Hepatic stellate cell (primary cell): ENCODE measurements at places on chromosomes 1 and 21.

DNA sequence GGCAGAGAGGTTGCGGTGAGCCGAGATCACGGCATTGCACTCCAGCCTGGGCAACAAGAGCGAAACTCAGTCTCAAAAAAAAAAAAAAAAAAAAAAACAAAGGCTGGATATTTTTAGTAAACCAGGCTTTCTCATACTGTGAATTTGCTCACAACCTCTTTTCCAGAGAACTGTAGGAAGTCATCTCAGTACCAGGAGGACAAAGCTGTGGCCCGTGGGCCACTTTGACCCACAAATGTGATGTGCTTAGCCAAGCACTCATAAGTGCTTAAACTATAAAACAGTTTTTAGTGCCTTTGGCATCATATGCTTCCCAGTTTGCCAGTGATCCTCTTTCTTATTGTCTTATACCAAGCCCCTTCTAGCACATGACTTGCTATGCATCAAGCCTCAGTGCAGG is 46.5 kb downstream of the RNF11 start:
- no peak for DNase-seq

- no peak for DNase-seq
These were observed 25.0 kb upstream of the SUMO3 start for GRCh38 chr21:44842721-44843445.

- no peak for DNase-seq
These were observed 371.7 kb upstream of the ADGRL2 start for GRCh38 chr1:81428998-81429397.

DNA sequence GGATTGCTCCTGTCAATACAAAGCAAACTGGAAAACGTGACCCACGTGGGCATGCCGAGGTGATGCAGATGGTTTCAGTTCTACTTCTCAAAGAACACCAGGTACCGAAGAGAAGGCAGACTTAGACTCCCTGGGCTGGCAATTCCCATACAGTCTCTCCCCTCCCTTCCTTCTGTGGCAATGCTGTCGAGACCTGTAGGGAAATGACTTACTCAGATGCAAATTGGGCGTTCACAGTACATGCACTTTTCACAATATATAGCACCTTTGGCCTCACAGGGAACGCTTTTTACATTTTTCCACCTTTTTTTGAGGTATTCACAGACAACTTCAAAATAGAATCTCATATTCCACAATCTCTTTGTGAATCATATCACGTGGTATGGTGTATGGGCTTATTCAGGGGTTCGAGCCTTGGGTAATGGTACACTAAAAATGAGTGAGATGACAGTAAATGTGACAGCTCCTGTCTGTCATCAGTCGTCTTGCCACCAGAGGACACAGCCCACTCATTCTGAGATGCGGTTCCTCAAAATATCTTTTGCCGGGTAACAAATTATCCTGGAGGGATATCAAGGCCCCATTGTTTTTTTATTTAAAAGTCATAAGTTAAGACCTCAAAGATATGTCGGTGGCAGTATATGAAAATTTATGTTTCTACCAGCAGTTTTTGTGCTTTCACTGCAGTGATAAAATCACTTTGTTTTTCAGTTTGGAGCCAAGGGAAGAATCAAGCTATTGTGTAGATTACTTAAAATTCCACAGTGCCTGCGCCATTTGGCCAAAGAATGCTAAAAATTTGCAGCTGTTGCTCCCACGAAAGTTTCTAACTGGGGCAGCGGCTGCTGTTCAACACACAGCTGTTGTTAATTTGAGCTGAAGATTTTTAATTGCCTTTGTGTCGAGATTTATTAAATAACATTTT is 168.4 kb downstream of the ZZZ3 start:
- DNase-seq = peak; percentile 62

DNA sequence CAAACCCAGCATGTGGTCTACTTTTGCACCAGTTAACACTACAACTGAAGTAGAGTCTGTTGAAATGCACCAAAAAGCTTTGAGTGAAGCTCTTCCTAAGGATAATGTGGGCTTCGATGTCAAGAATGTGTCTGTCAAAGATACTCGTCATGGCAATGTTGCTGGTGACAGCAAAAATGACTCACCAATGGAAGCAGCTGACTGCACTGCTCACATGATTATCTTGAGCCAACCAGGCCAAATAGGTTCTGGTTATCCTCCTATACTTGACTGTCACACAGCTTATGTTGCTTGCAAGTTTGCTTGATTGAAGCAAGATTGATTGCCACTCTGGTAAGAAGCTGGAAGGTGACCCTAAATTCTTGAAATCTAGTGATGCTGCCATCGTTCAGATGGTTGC is 85.2 kb downstream of the DENND1B start:
- DNase-seq = no peak

DNA sequence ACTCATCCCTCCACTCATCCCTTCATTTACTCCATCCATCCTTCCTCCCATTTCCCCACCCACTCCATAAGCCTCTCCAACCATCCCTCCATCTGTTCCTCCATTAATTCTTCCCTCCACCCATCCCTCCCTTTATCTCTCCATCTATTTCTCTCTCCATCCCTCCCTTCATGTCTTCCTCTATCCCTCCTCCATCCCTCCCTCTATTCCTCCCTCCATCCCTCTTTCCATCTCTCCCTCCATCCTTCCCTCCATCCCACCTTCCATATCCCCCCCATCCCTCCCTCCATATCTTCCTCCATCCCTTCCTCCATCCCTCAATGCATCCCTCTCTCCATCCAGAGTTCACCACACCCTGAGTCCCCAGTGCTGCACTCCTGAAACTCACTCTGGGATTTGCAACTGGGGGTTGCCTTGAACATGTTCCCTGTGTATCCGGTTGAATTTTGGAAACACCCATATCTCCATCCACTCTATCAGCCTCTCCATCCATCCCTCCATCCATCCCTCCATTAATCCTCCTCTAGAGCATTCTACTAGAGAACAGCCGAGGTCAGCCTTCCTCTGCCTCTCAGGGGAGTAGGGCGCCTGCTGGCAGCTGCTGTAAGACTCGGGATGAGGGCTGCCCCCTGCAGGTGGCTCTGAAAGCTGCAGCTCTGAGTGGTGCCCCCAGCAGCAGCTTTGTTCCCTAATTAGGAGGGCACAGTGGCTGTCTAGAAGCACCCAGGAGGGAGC is 39.4 kb downstream of the ABCG1 start:
- DNase-seq = peak; percentile 73

- DNase-seq = no peak
These were observed 8.5 kb downstream of the DIO1 start for GRCh38 chr1:53902235-53903138.

DNA sequence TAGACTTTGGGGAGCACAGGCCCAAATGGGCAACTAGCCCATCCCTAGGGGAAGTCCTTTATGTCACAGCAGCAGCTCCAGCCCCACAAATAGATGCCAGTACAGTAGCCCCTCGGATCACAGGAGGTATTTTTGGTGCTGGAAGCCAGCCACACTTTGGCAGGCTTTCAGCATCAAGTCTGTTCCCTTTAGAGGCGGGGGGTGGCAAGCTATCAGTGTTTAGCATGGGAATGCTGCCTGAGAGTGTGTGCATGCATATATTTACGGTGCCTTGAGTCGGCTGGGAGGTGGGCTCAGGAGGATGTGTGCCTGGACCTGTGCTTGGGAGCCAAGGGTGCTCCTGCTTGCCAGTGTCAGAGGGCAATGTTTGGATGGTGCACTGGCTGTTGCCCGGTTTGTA is 3.5 kb upstream of the PLXNA2 start:
- no peak for DNase-seq

GRCh38 chr1:242242983-242243382 is 244.1 kb upstream of the MAP1LC3C start:
- DNase-seq = no peak

- no peak for DNase-seq
These were observed 47.2 kb downstream of the TBX15 start for GRCh38 chr1:118940957-118941356.
